Stimulated activated CD4-positive, alpha-beta T cell treated with anti-CD3 and anti-CD28 coated beads, Interleukin-15, amount 100 ng/mL, for 24 hours (primary cell): ENCODE measurements at places on chromosomes 5 and 9.

GRCh38 chr5:58670582-58670981 lies 87.7 kb downstream of the RAB3C start:
- no peak for DNase-seq

GRCh38 chr9:75666856-75667554 lies 223.5 kb upstream of the PCSK5 start:
- no peak for DNase-seq

- DNase-seq: no peak
Measured at GRCh38 chr9:137388589-137389427, 34.2 kb downstream of the EXD3 start.

DNA sequence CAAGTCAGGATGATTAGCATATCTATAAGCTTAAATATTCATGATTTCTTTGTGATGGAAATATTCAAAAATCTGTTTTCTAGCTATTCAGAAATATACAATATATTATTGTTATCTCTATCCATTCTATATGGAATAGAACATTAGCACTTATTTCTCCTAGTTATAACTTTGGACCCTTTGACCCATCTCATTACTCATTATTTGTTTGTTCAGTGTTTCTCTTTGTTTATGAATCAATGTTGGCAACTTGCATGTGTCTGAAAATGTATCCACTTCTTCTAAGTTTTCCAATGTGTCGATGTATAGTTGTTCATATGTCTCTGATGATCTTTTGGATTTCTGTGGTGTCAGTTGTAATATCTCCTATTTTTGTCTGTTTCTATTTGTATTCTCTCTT lies 1059.3 kb downstream of the CDH9 start:
- DNase-seq: no peak

DNA sequence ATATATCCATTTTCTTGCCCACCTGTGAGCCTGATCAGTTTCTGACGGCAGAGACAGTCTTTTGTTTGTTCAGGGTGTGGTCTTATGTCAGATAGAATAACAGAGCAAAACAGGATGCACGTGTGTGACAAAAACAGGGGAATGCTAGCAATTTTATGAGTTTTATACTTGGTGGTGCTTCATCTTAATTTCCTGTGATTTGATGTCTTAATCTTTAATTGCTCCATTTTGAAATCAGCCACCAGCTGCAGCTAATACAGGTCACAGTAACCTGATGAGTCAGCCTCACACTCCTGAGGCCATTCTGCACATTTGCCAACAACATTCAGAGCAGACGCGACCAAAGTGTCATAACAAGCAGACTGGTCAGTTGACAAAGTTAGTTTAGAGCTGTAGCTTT lies 42.3 kb upstream of the JMY start:
- DNase-seq: no peak
